ENCODE measurements at places on chromosomes 1 and 21.

- peak overlapping the region; percentile 73 for H3K4me3 ChIP-seq
- H3K27ac ChIP-seq = peak overlapping the region; percentile 88
- H3K36me3 ChIP-seq = no peaks in the 10 kb centered on the region
- H3K27me3 ChIP-seq = no peaks in the 10 kb centered on the region
- H3K4me1 ChIP-seq = peaks cover 11% of the 10 kb centered on the region
Observed at GRCh38 chr1:48775831-48776392, 779 bp downstream of the BEND5 start.

GRCh38 chr1:229254910-229255541 lies 15.9 kb upstream of the RAB4A start:
- no peak overlapping the region for H3K4me3 ChIP-seq
- H3K27ac ChIP-seq = no peak overlapping the region
- peaks cover 22% of the 10 kb centered on the region for H3K4me1 ChIP-seq
- no peak for DNase-seq

DNA sequence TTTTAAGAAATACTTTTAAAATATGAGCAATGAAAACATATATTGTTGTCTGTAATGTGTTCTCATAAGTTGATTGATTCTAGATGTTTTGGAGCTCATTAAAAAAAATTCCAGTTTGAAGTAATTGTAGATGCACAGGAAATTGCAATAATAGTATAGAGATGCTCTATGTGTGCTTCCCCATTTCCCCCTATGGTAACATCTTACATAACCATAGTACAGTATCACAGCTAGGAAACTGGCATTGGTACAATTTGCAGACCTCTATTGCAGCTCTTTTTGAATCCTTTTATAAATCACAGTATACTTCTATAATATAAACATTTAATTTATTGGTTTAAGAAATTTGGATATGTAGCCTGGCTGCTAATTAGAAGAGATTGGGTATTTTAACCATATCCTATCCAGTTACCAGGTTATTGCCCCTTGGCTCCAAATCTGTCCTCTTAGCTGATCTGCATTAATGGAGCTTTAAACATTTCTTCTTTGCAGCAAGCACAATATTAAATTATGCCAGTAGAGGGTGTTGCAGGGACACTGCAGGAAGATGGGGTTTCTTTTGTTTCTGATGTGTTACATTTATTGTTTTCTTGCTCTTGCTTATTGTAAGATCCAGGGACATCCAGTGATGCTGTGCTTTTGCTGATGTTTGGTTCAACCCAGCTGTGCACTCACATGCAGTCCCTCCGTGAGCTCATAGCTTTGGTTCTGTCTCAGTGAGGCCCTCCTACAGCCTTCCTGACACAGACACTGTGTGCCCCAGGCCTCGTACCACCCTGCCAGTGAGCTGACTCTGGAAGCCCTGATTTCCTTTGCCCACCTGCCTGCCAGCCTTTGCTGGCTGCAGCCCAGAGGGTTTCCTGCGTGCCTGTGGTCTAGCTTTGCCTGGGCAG lies 103.3 kb downstream of the RABGAP1L start:
- H3K27me3 ChIP-seq = no peaks in the 10 kb centered on the region
- no peak overlapping the region for H3K4me3 ChIP-seq
- no peaks in the 10 kb centered on the region for H3K4me1 ChIP-seq
- H3K27ac ChIP-seq = no peak overlapping the region

GRCh38 chr21:31352836-31353235 lies 8.8 kb upstream of the TIAM1 start:
- H3K27me3 ChIP-seq = no peaks in the 10 kb centered on the region
- DNase-seq = no peak
- no peak overlapping the region for H3K4me3 ChIP-seq
- peak overlapping the region; percentile 83 for H3K27ac ChIP-seq
- no peaks in the 10 kb centered on the region for H3K36me3 ChIP-seq
- peaks cover 5% of the 10 kb centered on the region for H3K4me1 ChIP-seq

DNA sequence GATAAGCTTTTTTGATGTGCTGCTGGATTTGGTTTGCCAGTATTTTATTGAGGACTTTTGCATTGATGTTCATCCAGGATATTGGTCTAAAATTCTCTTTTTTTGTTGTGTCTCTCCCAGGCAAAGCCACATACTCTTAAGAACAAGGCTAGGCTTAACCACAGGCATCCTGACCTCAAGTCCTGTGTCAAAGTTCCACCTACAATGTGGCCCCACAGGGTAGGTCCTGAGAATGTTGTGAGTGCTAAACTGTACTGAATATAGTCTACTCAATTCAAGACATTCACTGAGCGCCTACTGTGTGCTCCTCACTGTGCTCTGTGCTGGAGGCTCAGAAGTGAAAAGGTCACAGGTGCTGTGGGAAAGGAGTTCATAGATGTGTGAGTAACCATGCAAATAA lies 20.6 kb downstream of the DDAH1 start:
- DNase-seq = no peak
- H3K4me3 ChIP-seq = no peak overlapping the region
- H3K27me3 ChIP-seq = no peaks in the 10 kb centered on the region
- no peaks in the 10 kb centered on the region for H3K36me3 ChIP-seq
- H3K4me1 ChIP-seq = peaks cover 12% of the 10 kb centered on the region

Measured in esophagus squamous epithelium (tissue), 5 donors.